ENCODE measurements at places on chromosomes 6 and 20. TPM values are rescaled to one million over a fixed set of nuclear protein-coding genes. Genes with fewer than 3 reads are reported as not detected.

DNA sequence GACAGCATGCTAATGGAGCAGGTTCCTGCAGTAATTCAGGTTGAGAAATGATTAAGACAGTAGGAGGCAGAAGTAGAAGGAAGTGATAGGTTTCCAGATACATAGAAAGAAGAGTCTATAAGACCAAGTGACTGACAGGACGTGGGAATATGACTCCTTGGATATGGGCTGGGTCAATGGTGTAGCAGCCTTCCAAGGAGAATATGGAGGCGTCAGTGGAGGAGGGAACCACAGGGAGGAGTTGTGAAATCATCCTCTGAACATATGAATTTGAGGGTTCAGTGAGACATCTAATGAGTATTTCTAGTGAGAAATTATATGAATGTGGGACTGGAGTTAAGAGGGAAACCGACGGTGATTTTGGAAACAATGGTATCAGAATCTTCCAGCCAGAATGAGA lies 43.3 kb downstream of the NUDT3 start:
- DNase-seq: no peak

DNA sequence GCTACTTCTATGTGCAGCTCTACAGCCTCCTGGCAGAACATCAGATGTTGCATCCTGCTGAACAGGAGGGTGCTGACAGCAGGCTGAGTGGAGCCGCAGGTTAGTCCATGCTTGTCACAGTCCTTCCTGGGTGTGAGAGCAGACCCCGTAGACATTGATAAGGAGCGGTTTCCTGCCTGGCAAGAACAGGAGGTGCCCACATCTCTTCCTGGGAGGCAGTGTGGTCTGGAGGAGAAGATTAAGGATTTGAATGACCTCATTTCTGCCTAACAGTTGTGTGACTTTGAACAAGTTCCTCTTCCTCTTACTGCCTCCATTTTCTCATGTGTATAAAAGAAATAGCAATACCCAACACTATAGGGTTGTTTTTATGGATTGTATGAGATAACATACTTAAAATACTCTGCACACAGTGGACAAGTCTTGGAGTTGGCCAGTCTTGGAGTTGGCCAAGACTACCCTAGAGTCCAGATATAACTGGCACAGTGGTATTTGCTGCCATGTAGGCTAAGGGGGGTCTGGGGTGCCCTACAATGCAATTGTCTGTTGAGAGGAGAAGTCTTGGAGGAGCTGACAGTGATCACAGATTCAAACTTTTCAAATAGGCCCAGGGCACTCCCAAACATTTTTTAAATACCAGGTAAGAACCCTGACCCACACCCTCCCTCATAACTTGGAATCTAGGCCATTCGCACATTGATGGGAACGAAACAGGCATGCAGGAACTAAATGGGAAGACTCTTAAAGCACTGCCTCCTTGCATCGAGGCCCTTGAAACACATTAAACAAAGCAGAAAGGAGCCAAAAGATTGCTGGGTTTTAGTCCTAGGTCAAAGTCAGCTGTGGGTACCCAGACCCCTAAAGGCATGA lies 32.6 kb upstream of the TBC1D7 start:
- DNase-seq: no peak

GRCh38 chr6:110414669-110415068 lies 706 bp downstream of the DDO start:
- DNase-seq: no peak

DNA sequence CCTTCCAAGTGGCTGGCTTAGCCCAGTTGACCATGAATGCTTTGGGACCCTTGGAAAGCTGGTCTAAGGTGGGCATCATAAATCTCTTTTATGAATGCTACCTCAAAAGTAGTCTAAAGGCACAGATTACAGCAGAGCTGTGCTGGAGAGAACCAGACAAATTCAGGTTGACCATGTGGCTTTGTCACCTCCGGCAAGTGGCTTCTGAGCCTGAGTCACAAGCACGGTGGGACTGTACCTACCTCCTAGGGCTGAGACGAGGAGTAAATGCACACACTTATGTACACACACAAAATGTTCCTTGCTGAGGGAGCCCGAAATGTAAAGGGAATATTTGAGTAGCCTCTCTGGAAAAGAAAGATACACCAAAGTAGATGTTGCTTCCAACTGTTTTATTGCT lies 155.9 kb downstream of the NFATC2 start:
- DNase-seq: no peak

GRCh38 chr6:74044417-74045096 lies 348.6 kb downstream of the CD109 start:
- no peak for DNase-seq

The ENPP5 gene
- 0.19 TPM for total RNA-seq

The SLC17A2 gene
- not detected for total RNA-seq

The SEC23B gene
- total RNA-seq: 41.4 TPM

The RIPOR2 gene
- not detected for total RNA-seq

All from glomerular endothelial cell (primary cell).